ENCODE measurements at places on chromosomes 5 and 9.
A peak's percentile ranks its signal among the peaks of the same experiment; 100 is the strongest.

- no peak for DNase-seq
These were observed 42.5 kb downstream of the SLIT3 start for GRCh38 chr5:169258372-169259000.

GRCh38 chr9:106716820-106717219 lies 146.1 kb upstream of the ZNF462 start:
- no peak for DNase-seq

- DNase-seq = no peak
These were observed 33.1 kb downstream of the SVEP1 start for GRCh38 chr9:110546411-110546871.

DNA sequence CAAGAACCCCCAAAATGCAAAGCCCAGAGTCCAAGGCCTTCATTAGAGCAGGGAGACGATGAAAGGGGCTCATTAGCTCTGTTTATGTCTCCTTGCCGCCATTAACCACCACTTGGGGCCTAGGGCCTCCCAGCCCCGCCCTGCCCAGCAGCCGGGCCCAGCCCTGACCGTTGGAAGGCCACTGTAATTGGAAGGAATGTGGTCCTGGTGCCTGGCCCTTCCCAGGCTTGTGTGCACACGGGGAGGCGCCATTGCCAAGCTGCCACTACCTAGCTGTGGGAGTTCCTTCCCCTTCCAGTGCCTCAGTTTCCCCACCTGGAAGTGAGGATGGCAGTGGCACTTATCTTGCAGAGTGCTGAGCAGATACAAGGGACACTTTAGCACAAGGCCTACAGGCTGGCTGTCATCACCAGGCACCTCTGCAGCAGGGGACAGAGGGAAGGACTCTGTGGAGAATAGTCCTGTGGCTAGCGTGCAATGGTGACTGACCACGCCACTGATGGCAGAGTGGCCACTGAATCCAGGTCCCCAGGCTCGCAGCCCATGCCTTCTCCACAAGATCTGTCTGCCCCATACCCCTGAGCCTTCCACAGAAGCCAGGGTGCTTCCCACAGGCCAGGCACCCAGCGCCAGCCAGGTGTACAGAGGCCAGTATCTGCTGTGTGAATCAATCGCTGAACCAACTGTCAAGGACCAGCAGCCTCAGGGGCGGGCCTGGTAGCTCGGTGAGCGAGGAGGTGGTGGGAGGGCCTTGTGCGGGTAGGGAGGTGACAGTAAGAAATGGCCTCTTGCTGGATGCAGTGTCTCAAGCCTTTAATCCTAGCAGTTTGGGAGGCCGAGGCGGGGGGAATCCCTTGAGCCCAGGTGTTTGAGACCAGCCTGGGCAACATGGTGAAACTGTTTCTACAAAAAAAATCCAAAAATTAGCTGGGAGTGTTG lies 20.8 kb downstream of the GBGT1 start:
- peak; percentile 41 for DNase-seq

GRCh38 chr9:108864446-108864845 lies 2.4 kb downstream of the ACTL7A start:
- no peak for DNase-seq

GRCh38 chr9:13282998-13283397 lies 3.5 kb upstream of the MPDZ start:
- DNase-seq = no peak

GRCh38 chr9:85142968-85143367 lies 473.4 kb downstream of the NTRK2 start:
- no peak for DNase-seq

DNA sequence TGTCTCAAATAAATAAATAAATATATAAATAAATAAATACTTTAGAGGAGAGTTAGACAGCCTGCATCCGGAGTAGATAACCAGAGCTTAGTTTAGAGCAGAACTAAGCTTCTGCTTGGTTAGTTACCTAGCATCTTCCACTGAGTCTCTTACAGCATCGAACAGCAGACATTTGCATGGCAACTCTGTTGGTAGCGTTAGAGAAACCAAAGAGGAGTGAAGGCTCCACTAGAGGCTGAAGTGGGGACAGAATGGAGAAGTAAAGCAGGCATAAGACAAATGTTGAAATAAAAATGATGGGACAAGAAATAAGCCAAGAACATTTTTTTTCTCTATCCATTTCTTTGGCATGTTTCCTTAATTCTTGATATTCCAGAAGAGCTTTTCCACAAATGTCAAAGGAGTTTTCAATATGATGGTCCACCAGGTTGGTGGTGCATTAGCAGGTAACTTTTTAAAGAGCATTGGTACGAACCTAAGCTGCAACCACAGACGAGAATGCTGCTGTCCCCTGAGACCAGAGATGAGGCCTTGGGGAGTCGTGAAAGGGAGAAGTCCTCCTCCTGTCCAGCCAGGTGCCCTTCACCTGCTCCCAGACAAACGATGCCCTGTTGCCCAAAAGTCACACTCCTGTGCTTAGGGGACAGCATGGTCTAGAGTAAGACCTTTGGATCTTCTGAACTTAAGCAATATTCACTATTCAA lies 438.3 kb downstream of the DIRAS2 start:
- DNase-seq = no peak

DNA sequence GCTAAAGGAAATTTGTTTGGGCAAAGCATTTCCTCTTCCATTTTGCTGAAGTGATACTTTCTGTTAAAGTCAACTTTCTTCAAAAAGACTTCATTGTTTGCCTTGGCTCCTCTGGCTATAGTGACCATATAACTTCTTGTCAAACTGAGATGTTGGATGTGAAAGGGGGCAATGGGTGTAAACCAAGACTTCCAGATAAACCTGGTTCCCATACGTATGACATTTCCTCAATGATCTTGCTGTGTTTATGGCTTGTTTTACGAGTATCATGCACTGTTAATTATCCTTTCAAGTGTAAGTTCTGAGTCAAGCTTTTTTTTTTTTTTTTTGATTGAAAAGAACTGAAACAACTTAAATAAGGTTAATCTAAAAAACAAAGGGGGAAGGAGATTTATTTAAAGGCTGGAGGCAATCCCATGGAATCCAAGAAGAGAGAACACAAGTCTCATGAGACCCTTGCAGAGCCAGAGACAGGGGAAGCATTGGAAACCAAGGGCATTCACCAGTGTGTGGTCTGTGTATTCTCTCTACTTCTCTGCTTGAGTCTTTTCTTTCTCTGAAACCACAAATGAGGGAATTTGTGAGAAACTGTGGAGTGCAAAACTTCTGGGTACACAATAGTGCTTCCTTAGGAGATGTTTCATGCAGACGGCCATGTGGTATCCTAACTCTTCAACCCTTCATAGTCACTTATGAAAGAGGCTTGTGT lies 335.3 kb downstream of the RAB3C start:
- no peak for DNase-seq

DNA sequence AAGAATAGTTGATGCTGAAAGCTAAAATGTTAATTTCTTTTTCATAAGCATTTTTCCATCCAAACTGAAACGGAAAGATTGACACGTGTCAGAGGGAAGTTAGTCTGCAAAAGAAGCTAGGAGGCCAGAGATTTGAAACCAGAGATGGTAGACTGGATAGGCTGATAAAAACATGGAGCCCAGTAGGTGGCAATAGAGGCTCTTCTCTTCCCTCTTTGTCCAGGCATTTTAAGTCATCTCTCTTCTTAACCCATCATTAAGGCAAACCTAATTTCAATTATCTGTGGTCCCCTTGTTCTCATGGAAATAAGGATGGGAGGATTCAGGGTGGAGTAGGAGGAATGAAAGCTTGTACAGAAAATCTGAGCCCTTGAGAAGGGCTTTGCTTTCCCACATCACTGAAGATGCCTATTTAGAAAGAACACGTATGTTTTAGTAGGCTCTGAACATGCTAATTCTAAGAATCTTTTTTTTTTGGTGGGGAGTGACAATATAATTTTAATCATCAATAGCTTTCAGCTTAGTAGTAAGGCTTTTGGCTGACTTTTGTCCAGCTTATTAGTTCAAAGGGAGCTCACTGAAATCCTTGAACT lies 66.6 kb downstream of the ZNF474 start:
- DNase-seq = no peak

DNA sequence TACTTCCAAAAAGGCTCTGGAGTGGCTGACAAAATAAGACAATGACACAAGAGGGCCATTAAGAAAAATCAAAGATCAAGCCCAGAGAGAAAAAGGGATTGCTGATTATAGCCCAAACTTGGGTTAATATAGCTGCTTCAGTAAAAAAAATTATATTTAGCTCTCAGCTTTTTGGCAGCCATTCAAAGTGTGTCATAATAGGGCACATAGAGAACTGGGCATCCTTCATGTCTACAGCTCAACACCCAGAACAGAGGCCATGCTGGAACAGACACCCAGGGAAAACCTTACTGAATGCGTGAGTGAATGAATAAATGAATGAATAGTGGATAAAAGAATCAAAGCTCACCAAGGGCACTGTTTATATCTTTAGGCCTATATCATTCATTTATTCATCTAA lies 110.1 kb downstream of the SLIT3 start:
- no peak for DNase-seq

DNA sequence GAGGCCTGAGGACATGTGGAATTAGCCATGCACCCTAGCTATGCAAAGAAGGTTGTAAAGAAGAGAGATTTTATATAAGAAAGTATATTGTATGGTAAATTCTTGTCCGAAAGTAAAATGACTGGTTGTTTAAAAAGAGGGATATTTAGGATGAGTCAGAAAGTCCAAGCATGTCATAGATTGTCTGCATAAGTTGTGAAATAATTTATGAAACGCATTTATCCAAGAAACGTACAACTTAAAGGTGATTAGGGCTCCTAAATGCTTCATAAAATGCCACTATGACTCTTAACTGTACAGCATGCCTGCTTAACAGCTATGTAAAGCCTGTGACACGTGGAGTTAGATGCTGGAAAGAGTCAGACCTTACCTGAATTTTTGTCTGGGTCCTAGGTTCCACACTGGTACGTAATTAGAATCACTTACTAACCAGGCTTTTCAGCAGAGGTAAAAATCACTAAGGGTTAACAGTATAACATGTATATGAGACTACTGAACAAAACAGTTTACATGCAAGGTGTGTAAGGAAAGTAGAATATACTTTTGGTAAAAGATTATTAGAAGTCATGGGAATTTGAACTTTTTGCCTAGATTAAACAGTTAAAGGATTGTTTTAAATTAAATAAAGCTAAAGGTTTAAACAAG lies 37.0 kb upstream of the ARL15 start:
- DNase-seq = no peak

DNA sequence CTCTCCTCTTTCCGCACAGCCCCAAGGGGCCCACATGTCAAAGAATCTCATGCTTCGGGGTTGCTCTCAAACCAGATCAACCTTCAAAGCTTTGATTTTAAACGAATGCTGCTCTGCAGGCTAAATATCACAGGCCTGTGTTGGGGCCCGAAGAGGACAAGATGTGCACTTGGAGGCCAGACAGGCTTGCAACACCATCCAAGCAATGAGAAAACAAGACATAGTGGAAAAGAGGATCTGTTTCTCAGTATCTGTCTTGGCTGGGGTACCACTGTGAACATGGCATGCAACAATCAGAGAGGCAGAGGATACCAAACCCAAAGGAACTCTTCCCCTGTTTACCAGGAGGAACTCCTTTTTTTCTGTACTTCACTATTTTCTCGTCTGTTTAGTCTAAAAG lies 321.8 kb downstream of the SLIT3 start:
- DNase-seq = no peak

GRCh38 chr5:154519359-154519758 lies 41.3 kb upstream of the HAND1 start:
- no peak for DNase-seq

GRCh38 chr5:74325866-74326265 lies 314.7 kb downstream of the ENC1 start:
- DNase-seq = no peak

DNA sequence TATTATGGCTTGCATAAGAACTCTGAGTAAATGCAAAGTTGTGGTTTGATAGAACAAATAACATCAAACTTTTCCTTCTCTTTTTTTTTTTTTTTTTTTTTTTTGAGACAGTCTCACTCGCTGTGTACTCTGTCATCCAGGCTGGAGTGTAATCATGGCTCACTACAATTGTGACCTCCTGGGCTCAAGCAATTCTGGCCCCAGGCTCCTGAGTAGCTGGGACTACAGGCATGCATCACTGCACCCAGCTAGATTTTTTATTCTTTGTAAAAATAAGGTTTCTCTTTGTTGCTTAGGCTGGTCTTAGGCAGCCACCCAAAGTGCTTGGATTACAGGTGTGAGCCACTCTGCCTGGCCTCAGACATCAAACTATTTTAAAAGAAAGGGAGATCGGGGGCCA lies 19.0 kb upstream of the PTGER4 start:
- no peak for DNase-seq

DNA sequence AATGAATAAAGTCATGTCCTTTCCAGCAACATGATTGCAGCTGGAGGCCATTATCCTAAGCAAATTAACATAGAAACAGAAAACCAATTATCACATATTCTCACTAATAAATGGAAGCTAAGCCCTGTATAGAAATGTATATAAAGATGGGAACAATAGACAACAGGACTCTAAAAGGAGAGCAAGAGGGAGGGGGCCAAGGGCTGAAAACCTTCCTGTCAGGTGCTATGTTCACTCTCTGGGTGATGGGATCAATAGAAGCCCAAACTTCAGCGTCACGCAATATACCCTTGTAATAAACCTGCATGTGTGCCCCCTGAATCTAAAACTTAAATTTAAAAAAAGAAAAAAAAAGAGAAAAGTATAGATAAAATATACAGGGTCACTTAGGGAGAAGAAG lies 163.7 kb upstream of the ACO1 start:
- no peak for DNase-seq

DNA sequence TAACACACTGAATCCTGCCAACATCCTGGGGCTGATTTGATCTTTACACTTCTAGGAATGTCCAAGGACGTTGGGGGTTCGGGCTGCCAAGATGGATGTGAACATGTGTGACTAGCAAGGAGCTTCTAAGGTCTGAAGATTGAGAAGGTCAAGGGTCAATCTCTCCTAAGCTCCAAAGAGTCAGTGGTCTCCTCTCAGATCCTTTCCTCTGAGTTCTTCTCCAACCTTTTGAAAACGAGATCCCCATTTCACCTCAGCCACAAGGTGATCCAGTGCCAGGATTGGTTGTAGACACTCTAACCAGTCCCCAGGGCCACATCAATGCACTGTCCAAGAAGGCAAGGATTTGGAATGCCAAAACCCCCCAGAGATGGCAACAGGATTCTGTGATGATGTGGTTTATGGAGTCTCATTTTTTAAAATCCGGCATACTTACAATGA lies 266.8 kb downstream of the NDUFS4 start:
- DNase-seq = no peak
